ENCODE measurements at places on chromosomes 12 and 14.

DNA sequence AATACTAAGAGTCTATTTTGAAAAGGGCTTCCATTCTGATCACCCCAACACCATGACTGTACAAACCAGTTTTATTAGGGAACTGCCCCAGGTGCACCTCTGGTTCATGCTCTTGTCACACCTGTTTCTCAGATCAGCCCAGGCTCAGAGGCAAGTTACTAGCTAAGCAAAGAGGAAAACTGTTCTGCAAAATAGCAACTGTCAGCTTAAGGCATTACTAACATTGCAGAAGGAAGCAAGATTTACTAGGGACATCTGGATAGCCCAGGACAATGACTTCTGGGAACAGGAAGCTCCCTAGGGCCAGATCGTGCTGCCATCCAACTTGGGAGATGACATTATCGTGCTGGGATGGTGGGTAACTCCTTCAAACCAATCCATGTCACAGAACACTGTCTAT, 30.1 kb downstream of the ANAPC7 start:
- no peak for DNase-seq

DNA sequence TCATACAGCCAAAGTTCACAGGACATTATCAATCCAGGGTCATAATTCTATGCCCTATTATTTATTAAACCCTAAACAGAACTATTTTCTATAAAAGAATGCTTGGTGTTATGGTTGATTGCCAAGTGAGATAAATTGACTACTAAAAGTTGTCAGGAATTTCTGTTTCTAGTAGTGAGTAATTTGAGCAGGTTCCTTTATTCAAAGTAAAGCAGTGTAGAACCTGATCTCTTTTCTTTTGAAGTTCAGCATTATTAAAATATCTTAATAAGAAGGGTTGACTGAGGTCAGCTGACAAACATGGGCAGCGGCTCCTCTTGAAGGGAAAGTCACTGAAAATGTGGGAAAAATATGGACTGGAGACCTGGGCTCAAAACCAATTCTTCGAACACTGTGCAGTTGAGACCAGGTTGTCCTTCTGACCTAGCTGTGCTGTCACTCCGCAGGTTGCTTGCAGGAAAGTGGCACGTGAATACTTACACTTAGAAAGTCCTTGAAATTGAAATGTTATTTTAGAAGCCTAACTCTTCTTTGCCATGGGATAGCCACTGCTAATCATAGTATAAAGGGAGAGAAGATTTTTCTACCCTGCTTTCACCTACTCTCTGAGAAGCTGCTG, 141.0 kb downstream of the RASSF9 start:
- no peak for DNase-seq

GRCh38 chr12:6936636-6937480, 6.8 kb upstream of the RNU7-1 start:
- no peak for DNase-seq

DNA sequence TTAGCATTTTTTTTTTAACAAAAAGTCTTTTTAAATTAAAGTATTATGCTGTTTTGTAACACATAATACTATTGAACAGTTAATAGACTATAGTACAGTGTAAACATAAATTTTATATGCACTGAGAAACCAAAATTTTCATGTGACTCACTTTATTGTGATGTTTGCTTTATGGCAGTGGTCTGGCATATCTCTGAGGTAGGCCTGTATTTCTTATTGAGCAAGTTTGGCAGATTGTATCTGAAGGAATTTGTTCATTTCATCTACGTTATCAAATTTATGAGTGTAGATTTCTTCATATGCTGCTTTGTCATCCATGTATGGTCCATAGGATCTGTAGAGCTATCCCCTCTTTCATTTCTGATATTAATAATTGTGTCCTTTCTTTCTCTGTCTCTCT, 78.8 kb upstream of the PDE3A start:
- no peak for DNase-seq

DNA sequence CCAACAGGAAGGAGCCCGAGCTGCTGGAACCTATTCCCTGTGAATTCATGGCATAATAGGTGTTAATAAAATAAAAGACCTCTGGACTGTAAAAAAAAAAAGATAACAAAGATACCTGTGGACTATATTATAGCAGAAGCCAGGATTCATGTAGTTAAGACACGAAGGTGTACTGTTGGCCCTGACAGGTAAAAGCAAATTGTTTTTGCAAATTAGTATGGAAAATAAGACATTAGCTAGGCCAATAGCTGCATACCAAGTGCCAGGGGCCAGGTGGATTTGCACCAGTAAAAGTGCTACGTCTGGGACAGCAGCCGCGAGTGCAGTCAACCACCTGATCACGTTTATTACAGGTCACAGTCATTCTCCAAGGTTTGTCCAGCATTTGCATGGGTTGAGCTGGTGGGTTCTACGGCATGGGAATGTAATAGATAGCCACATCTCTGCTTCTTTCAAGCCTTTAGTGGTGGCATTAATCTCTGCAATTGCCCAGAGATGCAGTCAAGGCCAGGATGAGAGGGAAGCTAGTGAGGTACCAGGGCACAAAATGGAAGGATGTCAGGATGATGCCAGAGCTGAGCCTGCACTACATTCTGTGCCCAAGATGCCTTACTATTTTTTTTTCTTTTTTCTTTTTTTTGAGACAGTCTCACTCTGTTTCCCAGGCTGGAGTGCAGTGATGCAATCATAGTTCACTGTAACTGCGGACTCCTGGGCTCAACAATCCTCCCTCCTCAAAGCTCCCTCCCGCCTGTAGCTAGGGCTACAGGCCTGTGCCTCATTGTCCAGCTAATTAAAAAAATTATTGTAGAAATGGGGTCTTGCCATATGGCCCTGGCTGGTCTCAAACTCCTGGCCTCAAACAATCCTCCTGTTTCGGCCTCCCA, 26.3 kb downstream of the TNFAIP2 start:
- no peak for DNase-seq

DNA sequence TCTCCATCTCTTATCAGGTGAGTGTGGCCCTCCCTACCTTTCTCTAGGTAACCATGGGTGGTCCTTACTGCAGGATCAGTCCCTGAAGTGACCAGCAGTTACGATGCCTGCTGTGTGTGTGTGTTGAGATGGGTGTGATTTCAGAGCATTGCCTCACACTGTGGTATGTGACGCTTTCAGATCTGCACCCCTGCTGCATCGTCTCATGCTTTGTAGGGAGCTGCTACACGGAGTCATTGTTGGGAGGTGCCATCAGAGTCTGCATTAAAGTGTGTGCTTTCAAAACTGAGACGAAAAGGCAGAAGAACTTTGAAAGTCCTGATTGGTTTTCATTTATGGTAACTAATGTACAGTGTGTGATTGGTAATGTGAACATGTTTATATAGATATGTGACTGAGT, 150.5 kb downstream of the PELI2 start:
- DNase-seq, result no peak

DNA sequence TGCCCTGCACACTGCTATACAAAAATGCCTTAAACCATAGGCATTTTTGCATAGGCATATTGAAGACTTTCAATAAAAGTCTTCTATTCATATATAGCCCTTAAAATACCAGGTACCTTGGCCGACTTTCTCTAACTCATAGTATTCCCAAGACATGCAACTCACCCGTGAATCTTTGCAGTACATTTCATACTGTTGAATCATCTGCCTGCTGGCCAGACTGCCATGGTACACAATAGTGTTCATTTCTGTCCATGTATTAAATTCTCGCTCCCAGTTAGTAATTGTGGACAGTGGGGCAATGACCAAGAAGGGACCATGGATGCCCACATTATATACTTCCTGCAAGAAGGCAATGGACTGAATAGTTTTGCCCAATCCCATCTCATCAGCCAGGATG, 24.3 kb upstream of the SUPT16H start:
- DNase-seq, result peak; percentile 38

GRCh38 chr14:38255673-38256532, at the start of gene CLEC14A:
Gene CLEC14A, minus strand, starts transcription at chr14:38256093. Its CDS starts 71 bp downstream, at chr14:38256022.
- DNase-seq, result peak; percentile 46

GRCh38 chr14:76918782-76919394, 92.7 kb downstream of the LRRC74A start:
- DNase-seq, result peak; percentile 97

- no peak for DNase-seq
Measured at GRCh38 chr12:49964849-49965624, 3.4 kb downstream of the AQP5 start.

GRCh38 chr12:119176267-119177055, 2.3 kb upstream of the HSPB8 start:
- DNase-seq, result peak; percentile 89

GRCh38 chr12:121719926-121720414, 7.4 kb downstream of the TMEM120B start:
- DNase-seq, result peak; percentile 72

- DNase-seq, result no peak
Measured at GRCh38 chr14:31477248-31477647, 10.6 kb downstream of the GPR33 start.

GRCh38 chr12:9221483-9221882, 13.3 kb upstream of the PZP start:
- no peak for DNase-seq

DNA sequence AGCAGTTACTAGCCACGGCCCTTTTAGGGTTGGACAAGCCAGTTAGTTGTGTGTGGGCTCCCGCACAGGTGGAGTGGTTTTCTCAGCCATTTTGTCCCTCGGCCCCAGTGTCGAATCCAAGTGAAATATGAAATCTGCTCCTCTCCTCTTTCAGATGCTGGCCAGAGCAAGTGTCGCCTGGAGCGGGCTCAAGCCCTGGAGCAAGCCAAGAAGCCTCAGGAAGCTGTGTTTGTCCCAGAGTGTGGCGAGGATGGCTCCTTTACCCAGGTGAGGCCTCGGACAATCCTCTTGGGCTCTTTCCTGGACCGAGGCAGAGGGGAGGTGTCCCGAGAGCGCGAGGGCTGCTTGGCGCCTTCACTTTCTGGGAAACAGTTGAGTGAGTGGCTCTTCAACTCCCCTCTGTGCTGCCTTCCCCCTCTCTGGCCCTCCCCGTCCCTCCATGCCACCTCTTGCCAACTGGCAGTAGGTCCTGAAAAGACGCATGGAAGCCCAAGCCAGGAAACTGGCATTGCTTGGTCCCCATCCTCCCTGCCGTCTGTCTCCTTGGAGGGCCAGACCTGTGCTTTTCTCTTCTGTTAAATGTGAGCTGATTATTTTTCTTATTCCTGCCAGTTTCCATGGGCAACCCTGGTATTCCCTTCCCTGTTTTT, 74.2 kb downstream of the SMOC1 start:
- no peak for DNase-seq

DNA sequence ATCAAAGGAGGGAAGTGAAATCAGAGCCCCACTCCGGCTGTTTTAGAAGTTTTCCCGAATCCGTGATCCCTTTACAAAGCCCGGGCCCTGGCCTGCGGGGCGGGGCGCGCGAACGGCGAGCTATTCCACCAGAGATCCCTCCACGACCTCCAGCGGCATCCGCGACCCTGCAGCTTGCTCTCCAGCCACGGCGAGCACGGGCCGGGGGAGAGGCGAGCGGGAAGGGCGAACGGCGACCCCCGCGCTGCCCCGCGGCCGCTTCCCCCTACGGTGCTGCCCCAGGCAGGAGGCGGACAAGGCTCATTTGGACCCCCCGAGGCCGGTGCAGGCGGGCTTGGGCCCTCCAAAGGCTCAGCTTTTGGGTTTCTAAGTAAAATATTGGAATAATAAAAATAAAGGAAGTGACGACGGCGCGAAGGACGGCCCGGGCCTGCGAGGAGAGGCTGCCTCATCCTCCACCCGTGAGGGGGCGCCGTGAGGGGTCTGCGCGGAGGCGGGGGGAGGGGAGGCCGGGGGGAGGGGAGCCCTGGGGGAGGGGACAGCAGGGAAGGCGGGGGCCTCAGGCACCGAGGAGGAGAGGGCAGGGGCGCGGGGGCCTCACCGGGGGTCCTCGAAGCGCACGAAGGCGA, 613 bp downstream of the SRSF9 start:
- peak; percentile 64 for DNase-seq

GRCh38 chr12:66403746-66404145, 101.5 kb downstream of the HELB start:
- DNase-seq, result no peak

- DNase-seq, result no peak
Measured at GRCh38 chr14:81727218-81727617, 193.6 kb upstream of the SEL1L start.

GRCh38 chr14:61611880-61612630, 83.3 kb upstream of the HIF1A start:
- DNase-seq, result no peak

DNA sequence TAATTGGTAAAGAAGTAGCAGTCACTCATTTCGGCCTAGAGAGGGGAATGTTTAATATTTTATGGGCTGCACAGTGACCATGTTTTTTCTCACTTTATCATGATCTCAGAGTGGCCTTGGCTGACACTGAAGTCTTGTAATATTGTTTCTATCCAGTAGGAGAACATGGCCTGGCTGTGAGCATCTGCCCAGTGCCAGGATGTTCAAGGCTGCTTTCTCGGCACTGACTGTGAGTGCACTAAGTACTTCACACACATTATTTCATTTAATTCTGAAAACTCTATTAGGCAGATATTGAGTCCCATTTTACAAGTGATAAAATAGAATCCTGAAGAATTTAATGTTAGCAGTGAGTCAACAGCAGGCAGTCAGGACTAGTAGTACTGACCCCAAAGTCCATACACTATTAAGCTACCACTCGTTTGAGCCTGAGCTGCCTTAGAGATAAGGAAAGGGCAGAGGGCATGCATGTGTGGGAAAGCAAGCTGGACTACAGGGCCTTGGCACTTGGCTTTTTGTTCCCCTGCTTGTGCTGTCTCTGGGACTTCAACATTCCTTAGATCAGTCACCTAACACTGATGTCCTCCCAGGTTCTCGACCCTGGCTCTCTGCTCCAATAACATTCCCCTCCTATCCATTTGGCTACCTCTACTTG, 42.2 kb upstream of the APPL2 start:
- peak; percentile 33 for DNase-seq

- no peak for DNase-seq
Measured at GRCh38 chr14:68953196-68953555, 25.9 kb downstream of the ACTN1 start.

DNA sequence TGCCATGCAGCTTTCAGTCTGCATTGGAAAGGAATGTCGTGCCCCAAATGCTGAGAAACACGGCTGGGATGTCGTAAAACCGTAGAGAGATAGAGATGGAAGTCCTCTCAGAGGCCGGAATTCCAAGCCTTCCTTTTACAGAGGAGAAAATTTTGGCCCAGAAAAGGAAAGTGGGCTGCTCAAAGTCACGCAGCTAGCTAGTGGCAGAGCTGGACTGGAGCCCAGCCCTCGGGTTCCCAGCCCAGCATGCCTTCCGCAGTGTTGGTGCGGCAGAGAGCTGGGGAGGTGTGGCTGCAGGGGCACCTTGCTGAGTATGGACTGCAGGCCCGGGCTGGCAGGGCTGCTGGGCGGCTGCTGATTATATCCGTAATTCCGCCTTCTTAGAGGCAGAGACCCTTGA, 50.3 kb downstream of the KCNA1 start:
- DNase-seq, result no peak

DNA sequence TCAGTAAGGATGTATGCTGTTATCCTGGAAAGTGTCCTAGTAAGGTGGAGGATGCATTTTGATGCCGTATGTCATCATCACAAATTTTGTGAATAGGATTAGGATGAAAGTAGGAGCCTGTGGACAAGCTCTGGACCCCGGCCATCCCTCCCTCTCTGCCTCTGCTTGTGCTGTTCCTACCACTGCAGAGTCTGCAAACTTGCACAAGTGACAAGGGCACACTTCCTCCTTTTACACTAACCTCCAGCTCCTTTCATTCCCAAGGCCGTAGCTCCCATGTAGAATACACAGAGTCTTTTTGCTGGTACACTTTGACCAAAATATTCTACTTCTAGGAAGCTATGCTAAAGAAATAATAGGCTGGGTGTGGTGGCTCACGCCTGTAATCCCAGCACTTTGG, 13.3 kb upstream of the TMCC3 start:
- DNase-seq, result no peak
